ENCODE measurements at places on chromosomes 3 and 15.

DNA sequence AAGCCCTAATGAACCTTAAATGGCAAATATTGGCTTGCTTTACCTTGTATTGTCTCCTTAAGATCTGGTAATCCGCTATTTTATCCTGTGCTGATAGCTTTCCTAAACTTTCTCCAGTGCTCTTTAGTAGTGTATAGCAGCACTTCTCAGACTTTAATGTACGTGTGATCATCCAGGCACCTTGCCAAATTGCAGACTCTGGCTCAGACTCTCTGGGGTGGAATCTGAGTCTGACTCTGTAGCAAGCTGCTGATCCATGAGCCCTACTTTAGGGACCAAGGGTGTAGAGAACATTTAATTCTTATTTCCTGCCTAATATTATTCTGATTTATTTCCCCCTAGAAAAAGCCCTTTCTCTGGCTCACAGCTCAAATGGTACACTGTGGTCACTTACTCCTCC, 518.8 kb upstream of the ZNF385D start:
- no peak for DNase-seq

- no peak for DNase-seq
Measured at GRCh38 chr15:56758770-56759449, 25.6 kb upstream of the ZNF280D start.

DNA sequence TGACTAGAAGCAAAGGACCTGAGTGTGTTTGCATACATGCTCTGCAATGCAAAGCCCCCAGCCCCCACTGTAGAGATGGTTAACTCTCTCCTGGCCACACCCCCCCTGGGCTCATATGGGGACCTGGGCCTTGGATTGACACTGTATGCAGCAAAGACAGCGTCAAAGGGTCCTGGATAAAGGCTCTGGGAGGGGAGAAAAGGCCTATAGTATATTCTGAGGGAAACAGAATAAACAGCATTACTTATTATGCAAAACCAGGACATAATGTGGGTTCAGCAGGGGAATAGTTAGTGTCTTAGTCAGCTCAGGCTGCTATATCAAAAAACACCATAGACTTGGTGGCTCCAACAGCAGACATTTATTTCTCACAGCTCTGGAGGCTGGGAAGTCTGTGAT, 158.7 kb downstream of the APBA2 start:
- no peak for DNase-seq

DNA sequence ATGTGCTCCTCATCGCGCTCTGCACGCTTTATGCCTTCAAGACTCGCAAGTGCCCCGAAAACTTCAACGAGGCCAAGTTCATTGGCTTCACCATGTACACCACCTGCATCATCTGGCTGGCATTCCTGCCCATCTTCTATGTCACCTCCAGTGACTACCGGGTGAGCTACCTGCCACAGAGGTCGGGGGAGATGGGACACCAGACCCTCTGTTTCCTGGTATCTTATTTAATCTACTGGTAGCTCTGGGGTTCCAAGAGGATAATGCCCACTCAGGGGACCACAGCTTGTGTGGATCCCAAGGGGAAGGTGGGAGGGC, 9.1 kb downstream of the GRM2 start:
- no peak for DNase-seq

DNA sequence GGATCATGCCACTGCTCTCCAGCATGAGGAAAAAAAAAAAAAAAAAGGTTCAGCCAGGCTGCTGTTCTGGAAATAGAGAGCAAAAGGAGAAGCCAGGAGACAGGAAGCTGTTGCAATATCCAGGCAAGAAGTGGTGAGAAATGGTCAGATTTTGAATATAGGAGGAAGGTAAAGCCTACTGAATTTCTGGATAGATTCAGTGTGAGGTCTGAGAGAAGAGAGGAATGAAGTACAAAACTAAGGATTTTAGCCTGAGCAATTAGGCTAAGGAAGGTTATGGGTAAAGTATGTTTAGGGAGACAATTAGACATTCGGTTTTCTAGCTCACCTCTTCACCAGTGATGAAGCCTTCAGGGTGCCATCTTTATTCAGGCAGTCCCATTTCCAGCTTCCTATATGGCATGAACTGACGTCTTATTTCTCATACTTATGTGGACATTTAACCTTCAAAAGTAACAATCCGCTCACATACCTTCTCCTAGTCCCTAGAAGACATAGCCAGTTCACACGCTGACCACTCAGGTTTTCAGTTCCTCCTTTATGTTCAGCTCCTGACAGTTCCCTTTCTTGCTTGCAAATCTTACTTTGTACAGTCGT, 57.2 kb downstream of the KIF9 start:
- no peak for DNase-seq

DNA sequence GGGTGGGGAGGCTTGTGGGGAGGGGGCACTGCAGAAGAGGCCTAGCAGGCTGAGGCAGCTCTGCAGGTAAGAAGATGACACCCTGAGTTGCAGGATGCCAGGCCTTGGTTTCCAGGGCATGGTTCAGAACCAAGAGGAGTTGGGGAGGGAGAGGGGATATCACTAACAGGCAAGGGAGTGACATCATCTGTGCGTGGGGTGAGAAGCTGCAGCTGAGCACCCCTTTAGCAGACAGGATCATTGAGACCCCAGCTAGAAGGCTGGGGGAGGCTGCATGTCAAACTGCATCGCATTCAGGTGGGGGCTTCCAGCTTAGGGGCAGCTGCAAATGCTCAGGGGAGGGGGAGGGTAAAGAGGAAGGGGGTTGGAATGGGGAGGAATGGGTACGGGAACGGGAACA, 23.0 kb downstream of the CACNA2D2 start:
- DNase-seq: no peak

DNA sequence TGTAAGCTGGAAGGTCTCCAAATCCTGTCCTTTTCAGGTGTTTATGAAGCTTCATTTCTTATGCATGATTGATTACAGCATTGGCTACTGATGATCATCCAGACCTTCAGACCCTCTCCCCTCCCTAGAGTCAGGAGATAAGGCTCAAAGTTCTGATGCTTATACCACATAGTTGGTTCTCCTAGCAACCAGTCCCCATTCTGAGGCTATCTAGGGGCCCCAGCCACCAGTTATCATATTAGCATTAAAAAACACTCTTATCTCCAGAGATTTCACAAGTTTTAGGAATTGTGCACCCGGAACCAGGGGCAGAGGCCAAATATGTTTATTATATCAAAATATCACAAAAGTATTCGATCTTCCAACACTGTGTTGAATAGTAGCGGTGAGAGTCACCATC, 953.1 kb downstream of the FHIT start:
- DNase-seq: no peak

DNA sequence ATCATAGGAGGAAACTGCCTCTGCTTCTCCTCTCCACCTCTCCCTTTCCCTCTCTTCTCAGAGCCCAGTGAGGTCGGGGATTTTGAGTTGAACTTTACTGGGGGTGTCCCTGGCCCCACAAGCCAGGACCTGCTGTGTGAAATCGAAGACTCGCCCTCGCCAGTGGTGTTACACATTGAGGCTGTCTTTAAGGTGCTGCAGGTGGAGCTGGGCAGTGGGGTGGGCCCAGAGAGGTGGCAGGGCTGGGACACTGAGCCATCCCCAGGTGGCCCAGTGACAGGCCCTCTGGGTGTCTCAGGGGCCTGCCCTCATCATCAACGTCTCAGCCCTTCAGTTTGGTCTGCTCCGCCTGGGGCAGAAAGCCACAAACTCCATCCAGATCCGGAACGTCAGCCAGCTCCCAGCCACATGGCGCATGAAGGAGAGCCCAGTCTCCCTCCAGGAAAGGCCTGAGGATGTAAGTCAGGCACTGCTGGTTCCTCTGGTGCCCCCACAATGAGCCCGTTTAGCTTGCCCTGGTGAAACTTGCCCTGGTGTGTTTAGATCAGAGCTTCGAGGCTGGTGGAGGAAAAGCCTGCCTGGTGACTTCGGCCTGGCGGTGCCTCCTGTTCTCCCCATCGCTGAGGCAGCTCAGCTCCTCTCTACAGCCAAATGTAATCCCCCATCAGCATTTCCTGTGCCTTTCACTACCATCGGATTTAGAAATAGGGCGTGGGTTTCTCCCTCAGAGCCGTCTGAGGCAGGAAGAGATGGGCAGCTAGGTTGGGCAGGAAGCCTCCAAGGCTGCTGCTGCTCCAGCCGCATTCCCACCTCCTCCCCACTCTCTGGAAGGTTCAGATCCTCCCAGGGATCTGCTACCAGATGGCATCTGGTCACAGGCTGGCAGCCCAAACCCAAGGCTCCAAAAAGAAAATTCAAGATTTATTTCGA, 39.2 kb downstream of the ACAA1 start:
- no peak for DNase-seq

GRCh38 chr3:13039213-13039896, 33.9 kb downstream of the IQSEC1 start:
- no peak for DNase-seq

DNA sequence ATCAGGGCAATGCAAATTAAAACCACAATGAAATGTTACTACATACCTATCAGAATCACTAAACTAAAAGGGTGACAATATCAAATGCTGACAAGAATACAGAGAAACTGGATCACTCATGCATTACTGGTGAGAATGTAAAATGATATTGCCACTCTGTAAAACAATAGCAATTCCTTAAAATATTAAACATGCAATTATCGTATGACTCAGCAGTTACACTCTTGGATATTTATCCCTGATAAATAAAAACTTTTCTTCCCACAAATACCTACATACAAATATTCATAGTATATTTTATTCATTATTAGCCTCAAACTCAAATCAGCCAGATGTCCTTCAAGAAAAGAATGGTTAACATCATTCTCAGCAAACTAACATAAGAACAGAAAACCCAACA, 25.9 kb upstream of the RAB6B start:
- no peak for DNase-seq

DNA sequence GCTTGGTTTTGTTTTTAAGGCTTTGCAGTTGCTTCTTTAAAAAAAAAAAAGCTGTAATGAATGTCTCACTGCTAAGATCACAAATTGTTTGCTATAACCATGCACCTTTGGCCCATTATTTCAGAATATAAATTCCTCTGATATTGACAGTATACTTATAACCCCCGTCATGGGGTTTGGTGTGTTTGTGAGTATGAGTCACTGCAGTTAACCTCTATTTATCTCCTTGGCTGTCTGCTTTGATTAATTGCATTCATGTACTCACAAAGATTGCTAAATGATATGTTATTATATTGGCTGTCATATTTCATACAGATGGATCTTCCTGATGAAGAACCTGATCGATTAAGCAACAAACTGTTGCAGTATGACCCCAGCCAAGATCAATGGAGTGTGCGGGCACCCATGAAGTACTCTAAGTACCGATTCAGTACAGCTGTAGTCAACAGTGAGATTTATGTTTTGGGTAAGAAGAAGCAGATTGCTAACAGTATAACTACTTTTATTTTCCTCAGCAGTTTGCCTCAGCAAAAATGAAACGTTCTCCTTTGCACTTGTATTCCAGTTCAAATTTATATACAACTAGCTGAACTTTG, 14.9 kb downstream of the KBTBD12 start:
- DNase-seq: no peak

- DNase-seq: no peak
Measured at GRCh38 chr3:119362010-119362409, 67.8 kb downstream of the ARHGAP31 start.

DNA sequence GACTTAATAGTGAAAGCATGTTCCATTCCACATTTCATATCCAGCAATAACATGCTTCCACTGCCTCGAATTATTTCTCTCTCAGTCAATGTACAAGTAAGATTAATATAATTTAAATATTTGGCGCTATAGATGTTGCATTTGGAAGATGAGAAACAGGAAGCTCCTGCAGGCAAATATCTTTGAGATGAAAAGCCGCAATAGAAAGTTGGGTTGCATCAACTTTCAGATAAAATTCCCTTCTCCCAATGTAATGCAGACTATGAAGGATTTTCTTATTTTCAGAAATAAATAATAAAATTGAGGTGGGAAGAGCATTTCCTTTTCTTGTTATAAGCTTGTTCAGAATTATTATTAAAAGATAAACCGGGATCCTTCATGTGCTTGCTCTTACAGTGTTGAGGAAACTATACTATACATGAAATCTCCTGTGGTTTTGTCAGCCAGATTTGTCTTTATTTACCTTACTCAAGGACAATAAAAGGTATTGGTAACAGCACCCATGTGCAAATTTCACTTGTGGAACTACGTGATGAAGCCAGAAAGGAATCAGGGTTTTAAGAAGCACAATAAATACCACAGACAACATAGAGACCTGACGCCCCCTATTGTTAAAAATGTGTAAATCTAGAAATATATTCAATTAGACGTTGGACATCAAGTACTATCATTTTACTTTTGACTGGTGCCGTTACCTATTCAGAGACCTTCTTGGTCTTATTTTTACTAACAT, 307.0 kb downstream of the ARPP21 start:
- DNase-seq: no peak

- DNase-seq: no peak
Measured at GRCh38 chr3:148101061-148101460, 596.6 kb upstream of the AGTR1 start.

- DNase-seq: no peak
Measured at GRCh38 chr15:69603369-69604071, 150.9 kb downstream of the RPLP1 start.

- DNase-seq: no peak
Measured at GRCh38 chr15:62209821-62210220, 44.7 kb upstream of the C2CD4B start.

All from smooth muscle cell of the brain vasculature (primary cell).